Neuronal stem cell (in vitro differentiated cells): ENCODE measurements at places on chromosomes 3 and 15.

GRCh38 chr15:25850154-25851111 lies 12.7 kb downstream of the ATP10A start:
- DNase-seq, result peak; percentile 30

- no peak for DNase-seq
Measured at GRCh38 chr15:67242708-67243111, 11.8 kb downstream of the AAGAB start.

GRCh38 chr15:28948036-28948435 lies 62.3 kb downstream of the APBA2 start:
- DNase-seq, result no peak

GRCh38 chr15:88497109-88497765 lies 29.7 kb downstream of the MRPS11 start:
- no peak for DNase-seq

DNA sequence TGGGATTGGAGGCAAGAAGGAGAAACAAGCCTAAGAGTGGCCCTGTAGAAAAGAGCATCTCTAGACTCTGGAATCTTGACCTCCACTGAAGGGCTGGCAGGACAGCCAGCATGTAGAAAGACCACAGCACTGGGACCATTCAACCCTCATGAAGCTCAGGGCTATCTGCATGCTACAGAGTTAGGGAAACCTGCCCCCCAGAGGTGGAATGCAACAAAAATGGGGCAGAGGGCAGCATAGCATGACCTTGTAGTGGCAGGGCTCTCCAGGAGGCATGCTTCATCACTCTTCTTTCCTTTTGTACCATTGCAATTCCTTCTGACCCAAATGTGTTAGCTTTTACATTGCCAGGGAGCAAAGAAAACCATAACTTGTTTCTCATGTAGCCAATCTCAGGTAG lies 445.4 kb downstream of the EPHB1 start:
- DNase-seq, result no peak

DNA sequence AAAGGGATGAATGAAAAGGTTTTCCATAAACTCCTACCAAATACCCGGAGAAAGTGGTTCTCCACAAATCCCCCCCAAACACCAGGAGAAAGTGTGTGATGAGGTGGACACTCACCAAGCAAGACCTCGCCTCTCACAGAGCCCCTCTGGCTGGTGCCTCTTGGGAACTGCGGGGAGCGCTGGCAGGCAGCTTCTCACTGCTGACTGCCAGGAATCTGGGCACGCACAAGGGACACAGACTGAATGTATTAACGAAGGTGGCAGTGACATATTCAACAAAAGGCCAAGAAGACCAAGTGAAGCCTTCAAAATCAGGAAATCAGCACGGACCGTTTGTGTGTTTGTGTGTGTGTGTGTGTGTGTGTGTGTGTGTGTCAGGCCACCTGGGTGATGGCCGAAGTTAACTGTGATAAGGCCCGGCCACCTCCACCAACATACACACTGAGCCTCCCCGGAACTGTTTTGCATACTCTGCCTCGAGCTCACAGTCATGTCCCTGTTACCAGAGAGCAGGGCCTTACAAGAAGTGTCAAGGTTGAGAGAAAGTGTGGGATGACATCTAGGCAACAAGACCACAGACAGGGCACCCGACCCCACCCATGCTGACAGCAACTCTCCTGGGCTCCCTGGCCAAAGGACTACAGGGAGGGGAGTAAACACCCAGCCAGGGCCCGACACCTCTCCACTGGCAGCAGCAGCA lies 18.0 kb downstream of the ATP10A start:
- no peak for DNase-seq

- no peak for DNase-seq
Measured at GRCh38 chr3:43852066-43852465, 161.3 kb downstream of the ABHD5 start.

GRCh38 chr3:127419182-127419581 lies 131.3 kb upstream of the PRR20G start:
- DNase-seq, result no peak

DNA sequence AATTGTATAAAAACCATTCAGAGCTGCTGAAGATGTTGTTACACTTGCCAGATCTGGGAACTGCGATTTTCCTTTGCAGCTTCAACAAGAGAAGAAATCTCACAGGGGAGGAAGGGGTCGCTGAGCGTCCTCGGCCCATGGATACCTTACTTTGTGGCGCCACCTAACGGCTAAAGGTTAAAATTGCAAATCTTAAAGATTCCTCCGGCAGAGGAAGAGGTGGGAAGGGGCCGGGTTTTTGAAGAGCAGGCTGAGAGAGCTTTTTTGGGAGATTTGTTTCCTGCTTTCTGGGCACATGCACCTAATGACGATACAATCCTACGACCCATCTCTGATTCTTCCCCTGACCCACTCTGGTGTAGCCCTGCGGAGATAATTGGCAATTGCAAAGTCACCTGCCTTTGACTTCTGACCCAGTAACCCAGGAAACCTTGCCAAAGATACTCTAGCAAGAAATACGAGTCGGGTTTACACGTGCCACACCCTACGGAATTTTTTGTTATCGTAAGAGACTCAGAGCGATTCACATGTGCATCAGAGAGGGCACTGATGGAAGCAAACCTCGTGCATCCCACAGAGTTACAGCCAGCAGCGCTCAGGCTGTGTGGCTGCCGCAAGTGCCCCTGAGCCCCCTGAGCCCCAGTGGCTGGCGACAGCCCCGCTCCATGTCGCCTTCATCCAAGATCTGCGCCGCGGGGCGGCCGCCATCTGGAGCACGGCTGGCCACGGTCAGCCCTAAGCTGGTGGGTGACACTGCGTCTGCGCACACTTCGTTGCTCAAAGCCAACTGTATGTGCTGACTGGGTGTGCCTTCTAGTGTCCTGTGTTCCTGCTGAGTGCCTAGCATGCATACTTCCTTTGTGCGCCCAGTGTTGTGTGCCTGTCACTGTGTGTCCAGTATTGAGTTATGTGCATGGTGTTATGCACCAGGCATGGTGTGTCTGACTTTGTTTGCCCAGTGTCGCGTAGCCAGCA lies 55.2 kb upstream of the CHRNA7 start:
- DNase-seq, result peak; percentile 72

DNA sequence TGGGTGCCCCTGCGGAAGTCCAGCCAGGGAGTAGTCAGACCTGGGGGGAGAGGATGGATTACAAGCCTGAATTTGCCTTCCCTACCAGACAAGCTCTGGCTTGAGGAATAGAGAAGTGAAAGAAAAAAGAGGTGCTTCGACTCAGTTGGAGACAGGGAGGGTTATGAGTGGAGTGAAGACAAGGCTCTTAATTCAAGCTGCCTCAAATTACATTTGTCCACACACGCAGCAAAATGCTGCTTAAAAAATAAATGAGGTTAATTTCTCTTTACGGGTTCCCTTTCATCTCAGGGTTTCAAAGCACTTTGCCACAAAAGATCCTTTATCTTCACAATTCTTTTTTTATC lies 49.0 kb upstream of the SLC4A7 start:
- no peak for DNase-seq

GRCh38 chr3:178079966-178080365 lies 456.3 kb upstream of the KCNMB2 start:
- DNase-seq, result no peak

GRCh38 chr3:39524107-39524506 lies 56.6 kb downstream of the MOBP start:
- DNase-seq, result no peak

DNA sequence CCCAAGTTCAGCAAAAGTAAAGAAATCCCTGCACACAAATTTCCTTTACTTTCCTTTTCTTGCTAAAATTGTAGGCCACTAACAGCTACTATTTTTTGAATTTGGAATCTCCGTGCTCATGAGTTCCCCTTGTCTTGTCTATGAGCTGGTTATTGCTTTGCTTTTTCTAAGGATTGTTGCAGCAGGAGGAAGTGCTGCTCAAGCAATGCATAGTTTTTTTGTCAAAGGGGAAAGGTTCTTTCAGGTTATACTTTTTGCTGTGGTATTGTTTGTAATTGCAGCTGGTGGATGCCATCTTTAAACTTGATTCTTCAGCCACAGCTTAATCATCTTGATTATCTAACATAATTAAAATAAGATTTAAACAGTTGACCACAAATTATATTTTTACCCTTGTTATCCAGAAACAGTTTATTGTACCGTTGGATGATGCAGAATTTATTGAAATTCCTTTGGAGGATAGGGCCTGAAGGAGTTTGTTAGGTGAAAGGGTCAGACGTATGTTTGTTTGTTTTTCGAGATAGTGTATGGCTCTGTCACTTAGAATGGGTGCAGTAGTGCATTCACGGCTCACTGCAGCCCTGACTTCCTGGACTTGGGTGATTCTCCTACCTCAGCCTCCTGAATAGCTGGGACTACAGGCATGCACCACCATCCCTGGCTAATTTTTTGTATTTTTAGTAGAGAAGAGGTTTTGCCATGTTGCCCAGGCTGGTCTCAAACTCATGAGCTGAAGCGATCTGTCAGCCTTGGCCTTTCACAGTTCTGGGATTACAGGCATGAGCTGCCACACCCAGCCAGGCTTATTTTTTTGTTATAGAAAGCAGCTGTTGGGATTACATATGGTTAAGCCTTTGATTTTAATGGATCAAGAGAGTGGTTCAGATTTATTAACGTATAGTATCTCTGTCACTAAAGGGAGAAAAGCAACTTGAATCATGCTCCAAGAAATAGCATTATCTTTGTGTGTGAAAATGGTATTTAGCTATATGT lies 11.7 kb downstream of the MGA start:
- DNase-seq, result no peak

DNA sequence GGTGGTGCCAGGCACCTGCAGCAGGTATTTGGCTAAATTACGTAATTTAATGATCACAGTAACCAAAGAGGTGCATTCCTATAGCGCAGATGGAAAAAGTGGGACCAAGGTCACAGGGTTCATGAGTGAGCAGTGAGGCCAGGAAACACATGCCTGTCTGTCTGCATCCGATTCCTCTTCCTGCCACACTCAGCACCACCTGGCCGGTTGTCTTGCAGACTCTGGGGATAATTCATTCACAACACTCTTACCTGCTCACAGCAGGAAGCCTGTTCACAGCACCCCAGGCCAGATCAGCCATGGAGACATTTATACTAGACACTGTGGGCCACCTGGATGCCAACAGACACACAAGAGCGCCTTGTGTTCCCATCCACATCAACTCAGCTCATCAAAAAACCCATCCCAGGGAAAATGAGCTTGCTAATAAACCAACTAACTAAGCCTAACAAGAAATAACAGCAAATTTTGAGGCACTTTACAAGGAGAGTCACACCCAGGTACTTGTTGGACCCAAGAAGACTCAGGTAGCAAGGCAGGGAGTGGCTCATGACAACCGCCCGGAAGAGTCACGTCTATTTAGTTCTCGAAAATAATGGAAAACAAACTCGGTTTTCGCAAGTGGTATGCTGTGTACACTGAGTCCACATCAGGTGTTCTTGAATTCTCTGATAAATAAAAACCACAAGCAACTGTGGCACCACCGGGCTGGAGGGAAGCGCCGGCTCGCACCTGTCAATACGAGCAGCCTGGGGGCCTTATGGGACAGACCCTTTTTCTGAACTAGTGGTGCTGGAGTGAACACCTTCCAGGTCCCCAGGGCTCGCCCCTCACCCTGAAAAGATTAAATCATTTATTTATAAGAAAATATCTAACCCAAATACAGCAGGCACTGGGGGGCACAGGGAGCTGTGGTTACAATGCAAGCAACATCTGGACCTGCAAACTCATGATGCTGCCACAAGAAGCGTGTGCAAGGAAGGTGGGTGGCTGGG lies 40.5 kb downstream of the FAM174B start:
- DNase-seq, result no peak

- DNase-seq, result no peak
Measured at GRCh38 chr3:183634707-183635106, 716 bp upstream of the KLHL24 start.

GRCh38 chr3:43620831-43621655 lies 768 bp downstream of the ANO10 start:
- no peak for DNase-seq

GRCh38 chr15:85430406-85431204 lies 50.2 kb downstream of the AKAP13 start:
- no peak for DNase-seq

DNA sequence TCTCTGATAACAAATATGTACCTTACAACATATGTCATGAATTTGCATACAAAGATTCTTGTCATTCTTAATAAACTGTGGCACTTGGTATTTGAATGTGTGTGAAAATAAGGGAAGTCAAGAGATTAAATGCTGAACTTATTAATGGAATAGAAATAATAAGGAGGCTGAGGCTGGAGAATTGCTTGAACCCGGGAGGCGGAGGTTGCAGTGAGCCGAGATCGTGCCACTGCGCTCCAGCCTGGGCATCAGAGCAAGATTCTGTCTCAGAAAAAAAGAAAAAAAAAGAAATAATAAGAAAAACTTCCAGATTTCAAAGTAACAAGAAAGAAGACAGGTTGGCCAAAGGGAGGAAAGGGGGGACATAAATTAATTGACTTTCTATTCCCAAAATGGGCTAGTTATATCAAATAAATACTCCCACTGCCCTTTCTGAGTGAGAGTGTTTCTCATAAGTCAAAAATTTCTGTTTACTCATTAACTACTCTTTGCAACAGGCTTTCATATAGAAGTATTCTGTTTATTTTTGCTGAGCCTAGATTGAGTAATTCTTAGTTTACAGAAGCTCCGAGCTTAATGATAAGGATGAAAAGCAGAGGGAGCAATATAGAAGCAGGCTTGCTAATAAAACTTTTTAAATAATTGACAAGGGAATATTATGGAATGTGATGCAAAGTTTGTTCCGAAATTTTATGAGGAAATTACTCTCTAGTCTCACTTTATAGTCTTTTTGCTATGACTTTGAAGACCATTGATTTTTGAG lies 25.6 kb downstream of the KNG1 start:
- no peak for DNase-seq

GRCh38 chr3:111963424-111963823 lies 15.4 kb upstream of the ABHD10 start:
- DNase-seq, result no peak

GRCh38 chr3:12227833-12228232 lies 61.0 kb upstream of the PPARG start:
- DNase-seq, result no peak

DNA sequence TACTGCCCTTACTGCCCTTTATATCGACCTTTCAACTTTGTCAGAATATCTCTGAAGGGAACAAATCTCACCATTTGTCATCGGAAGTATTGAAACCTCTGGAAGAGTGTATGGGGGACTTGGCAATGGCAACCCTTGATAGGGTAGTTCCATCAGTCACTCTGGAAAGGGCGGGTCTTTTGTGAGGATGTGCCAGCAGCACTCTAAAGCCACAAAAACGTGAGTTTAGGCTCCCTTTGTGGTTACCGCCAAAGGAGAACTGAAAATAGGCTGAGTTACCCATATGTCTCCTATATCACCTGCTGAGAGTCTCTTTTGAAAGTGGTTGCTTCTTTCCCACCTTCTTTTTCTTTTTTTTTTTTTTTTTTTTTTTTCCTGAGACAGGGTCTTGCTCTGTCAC lies 296.8 kb upstream of the CHRM5 start:
- DNase-seq, result no peak

DNA sequence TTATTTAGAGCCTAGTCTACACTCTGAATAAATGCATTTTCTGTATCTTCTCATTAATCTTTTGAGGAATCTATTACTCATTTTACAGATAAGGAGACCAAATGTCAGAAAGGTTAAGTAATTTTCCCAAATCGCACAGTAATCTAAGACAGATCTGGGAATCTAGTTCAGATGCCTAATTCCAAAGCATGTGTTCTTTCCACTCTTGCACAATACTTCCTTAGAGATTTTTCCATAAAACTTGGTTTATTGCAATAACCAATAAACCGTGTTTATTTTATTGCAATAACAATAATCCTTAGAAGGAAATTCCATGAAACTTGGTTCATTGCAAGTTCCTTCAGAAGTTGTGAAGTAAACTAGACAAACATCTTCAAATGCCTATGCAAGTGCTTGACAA lies 17.4 kb upstream of the COL8A1 start:
- DNase-seq, result no peak
